ENCODE measurements at places on chromosomes 7 and 10. TPM values are rescaled to one million over a fixed set of nuclear protein-coding genes. Genes with fewer than 3 reads are reported as not detected.

DNA sequence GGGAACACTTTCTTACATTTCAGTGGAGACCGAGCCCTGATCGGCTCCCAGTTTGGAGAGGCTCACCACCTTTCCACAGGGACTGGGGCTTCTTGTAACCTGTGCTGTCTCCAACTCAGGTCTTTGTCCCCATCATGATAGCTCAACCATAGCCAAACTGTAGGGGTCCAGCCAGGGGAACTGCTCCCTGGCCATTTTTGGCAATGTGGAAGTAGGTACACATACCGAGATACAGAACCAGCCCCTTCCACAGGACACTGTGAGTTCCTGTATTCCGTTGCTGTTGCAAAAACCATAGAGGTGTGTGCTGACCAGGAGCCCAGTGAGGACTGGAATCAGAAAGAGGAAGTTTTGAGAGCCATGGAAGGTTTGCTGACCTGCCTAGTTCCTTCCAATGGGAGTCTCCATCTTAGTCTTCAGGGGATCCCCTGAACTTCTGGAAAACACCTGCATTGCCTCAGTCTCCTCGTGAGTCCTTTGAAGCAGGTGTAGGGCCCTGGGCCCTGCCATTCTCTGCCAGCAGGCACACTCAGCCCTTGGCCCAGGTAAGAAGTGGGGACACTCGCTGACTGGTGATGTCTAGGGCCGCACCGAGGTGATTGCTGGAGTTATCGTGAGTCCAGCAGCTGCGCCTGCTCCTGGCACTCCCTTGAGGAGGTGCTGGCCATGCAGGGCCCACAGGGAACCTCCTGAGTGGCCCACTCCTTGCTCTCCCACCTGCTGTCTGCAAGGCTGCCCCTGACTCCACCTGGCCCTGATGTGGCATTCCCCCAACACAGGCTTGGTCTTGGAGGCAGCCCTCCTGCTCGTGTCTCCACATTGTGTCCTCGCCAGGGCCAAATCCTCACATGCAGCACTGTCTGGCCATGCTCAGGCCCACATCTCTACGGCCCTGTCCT lies 11.2 kb downstream of the WDFY4 start:
- DNase-seq, result no peak

The PDLIM1 gene
- 150 TPM for total RNA-seq

- no peak for DNase-seq
Measured at GRCh38 chr10:118594392-118595063, 920 bp downstream of the PRLHR start.

DNA sequence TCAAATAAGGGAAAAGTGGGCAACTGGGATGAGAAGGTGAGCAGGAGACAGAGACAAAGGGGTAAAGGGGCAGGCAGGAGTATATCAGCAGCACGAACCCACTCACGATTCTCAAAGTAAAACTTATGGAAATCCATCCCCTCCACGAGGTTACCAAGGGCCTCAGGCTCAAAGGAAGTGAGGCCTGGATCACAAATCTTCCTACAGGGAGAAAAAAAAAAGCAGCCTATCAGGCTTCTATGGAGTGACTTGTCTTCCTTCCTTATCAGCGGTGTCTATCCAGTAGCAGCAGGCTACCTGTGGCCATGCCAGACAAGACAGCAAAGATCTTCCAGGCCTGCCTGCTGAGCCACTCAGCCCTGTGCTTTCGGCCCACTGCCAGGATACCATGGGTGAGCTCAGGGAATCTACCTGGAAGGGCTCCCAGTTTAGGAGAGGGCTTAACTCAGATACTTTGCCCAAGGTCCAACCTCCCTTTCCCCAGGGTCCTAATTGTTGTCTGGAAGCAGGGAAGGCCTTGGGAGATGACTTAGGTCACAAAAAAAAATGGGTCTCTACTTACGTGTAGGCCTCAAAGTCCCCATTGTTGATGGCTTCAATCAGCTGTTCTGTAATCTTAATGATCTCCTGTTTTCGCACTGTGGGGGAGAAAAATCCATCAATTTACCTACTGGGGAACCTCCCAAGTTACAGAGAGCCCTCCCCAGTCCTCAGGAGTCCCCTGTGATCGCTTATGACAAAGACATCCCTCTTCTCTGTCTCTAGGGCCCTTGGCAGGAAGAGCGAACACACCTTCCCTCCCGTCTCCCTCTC lies 5.7 kb upstream of the NDST2 start:
- DNase-seq, result no peak

The FRMD4A gene
- 82.6 TPM for total RNA-seq

- no peak for DNase-seq
Measured at GRCh38 chr7:98084631-98085030, 22.0 kb upstream of the LMTK2 start.

- DNase-seq, result no peak
Measured at GRCh38 chr10:3702569-3702968, 82.4 kb downstream of the KLF6 start.

The TMEM130 gene
- total RNA-seq, result not detected

DNA sequence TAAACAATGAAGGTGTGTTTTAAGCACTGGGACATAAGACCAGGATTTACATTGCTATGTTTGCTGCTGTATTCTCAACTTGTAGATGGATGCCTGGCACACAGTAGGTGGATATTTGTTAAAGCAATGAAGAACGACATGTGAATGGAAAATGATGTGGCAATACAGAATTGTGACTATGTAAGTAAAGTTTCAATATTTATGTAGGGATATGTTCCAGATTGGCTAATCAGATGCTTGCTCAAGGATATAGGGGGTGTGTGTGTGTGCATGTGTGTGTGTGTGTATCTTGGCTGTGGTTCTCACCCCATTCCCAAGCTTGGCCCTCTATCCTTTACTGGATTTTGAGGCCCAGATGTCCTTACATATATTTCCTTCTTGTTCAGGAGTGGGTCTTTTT lies 42.7 kb upstream of the LAMB1 start:
- no peak for DNase-seq

DNA sequence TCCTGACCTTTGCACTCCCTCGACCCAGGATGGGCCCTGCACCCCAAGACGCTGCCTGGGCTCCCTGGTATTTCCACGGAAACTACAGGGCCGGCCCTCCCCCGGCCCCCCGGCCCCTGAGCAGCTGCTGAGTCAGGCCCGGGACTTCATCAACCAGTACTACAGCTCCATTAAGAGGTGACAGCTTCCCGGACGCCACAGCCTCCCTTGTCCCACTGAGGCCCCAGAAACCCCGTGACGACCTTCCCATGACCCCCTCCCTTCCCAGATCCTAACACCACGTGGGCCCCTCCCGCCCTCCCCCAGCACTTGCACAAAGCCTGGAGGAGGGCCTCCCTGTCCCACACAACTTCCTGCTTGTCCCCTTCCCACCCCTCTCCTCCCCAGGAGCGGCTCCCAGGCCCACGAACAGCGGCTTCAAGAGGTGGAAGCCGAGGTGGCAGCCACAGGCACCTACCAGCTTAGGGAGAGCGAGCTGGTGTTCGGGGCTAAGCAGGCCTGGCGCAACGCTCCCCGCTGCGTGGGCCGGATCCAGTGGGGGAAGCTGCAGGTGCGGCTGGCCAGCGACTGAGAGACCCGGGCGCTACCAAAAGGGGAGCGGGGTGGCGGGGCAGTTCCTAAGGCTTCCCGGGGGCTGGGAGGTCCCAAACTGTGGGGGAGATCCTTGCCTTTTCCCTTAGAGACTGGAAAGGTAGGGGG lies 5.7 kb downstream of the NOS3 start:
- DNase-seq, result no peak

DNA sequence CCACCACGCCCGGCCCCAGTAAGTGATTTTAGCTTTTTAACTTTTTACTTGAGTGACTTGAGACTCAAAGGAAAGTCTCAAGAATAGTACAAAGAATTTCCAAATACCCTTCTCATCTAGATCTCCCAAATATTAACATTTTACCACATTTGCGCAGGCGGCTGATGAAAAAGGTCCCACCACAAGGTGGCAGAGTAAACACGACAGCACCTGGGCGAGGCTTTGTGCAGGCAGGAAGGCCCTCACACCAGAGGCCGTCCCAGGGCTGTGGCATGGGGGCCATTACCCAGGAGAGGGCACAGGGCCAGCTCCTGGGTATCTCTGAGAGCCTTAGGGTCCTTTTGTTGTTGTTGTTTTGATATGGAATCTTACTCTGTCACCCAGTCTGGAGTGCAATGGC lies 50.0 kb upstream of the WIPI2 start:
- DNase-seq, result no peak

DNA sequence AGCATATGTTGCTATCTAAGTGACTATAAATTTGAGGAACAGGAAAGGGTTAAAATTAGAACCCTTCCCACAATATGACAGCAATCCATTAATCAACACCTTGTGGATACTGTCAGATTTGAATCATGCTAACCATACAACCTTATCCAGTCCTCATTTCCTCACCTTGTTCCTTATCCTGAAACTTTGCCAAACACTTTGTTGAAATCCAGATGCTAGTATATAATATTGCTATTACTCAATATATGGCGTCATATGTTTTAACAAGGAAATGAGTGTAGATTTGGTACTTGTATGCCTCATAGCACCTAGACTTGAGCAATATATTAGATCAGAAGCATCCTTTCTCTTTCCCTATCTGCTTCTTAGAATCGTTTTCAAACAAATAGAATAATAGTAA lies 66.3 kb upstream of the SLC25A13 start:
- no peak for DNase-seq

The OPN1SW gene
- not detected for total RNA-seq

- DNase-seq, result no peak
Measured at GRCh38 chr7:111043561-111043960, 47.4 kb upstream of the LRRN3 start.

The ICA1 gene
- 49.1 TPM for total RNA-seq

- DNase-seq, result no peak
Measured at GRCh38 chr10:133131734-133132472, 28.1 kb upstream of the KNDC1 start.

The RNLS gene
- total RNA-seq, result 24.7 TPM

- DNase-seq, result no peak
Measured at GRCh38 chr7:32890793-32891042, 842 bp downstream of the KBTBD2 start.

- DNase-seq, result no peak
Measured at GRCh38 chr7:132347858-132348257, 228.4 kb downstream of the PLXNA4 start.

DNA sequence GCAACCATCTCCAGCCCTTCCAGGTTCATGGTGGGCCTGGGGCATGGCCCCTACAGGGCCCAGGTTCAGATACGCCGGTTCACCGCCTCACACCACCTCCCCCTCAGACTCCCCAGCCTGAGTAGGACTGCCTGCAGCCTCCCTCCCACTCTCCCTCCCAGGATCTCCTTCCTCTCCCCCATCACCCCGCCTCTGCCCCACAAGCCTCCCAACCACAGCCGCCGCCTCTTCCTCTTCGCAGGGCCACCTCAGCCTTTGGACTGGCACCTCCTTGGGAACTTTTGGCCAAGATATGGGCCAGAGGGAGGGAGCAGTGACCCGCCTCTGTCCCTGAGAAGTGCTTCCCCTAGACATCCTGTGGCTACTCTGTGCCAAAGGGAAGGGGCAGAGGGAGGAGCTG lies 9.3 kb downstream of the KCNIP2 start:
- no peak for DNase-seq

- DNase-seq, result no peak
Measured at GRCh38 chr10:110076559-110077318, 69.0 kb downstream of the ADD3 start.

DNA sequence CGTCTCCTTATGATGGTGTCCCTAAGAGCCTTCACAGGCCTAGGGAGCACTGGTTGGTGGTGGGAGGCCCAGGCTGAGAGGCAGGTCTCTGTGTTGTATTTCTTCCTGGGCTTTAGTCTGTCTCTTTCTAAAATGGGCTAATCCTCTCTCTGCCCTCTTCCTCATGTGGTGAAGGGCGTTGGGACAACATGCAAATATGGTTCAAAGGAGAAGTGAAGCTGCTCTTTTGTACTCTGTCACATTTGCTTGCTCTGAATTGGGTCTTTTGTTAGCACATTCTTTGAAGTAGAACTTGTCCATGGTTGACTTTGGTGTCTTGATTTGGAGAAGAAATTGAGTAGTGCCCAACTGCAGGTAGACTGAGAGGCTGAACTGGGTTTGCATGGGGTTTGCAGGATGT lies 814 bp downstream of the HK1 start:
- DNase-seq, result no peak

GRCh38 chr7:78082556-78082955 lies 284.0 kb downstream of the PHTF2 start:
- DNase-seq, result no peak

GRCh38 chr10:13521026-13521425 lies 7.8 kb downstream of the BEND7 start:
- no peak for DNase-seq

DNA sequence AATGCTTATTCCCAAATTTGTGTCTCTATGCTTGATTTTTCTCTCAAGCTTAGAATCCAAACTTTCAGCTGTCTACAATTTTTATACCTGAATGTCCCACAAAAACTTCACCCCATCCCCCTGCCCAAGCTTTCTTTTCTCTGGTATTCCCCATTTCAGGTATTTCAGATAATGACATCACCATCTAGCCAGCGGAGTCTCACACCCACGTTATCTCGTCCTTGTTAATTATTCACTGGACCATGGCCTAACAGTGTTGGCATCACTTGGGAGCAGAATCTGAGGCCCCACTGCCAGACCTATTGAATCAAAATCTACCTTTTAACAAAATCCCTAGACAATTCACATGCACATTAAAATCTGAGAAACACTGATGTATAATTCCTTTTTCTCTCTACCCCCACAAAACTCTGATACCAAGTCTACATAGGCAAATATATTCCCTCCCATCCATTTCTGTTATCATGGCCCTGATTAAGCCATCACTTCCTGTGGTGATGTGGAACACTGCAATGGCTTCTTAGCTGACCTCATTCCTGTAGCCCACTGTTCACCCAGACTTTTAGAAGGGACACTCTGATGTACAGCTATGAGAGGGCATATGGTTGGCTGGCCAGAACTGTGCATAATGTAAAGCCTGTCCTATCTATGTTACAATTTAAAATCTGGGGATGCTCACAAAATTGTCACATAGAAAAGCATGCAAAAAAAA lies 31.4 kb downstream of the ZNF438 start:
- no peak for DNase-seq

All from omental fat pad (tissue), 4 donors.